Effector CD4-positive, alpha-beta T cell (primary cell): ENCODE measurements at places on chromosomes 13 and 19.

- peak; percentile 6 for DNase-seq
Measured at GRCh38 chr13:28659621-28659970, 666 bp downstream of the POMP start.

- no peak for DNase-seq
Measured at GRCh38 chr13:21025539-21025938, 35.8 kb downstream of the LATS2 start.

DNA sequence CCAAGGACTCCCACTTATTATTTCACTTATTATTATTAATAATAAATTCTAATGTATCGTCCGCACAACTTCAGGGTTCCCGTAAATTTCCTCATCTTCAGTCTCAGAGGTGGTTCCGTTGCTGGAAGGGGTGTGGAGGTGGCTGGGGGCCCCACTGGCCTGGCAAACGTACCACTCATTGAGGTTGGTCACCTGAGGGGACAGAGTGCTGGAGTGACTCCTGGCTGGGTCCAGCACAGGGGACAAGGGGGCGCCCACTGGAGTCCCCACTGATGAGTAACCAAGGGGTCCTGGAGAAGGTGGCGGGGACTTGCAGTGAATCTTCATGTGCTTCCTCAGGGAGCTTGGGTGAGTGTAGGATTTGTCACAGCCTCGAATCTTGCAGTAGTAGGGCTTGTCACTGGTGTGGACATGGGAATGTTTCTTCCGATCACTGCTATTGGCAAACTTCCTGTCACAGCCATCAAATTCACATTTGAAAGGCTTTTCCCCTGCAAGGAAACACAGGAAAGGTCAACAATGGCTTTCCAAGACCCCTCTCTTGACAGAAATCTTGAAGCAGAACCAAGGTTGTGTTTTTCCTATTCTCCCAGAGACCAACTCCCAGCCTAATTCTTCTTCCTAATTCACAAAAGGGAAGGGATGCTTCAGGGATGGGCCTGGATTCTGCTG is 6.1 kb downstream of the ZIC5 start:
- no peak for DNase-seq

DNA sequence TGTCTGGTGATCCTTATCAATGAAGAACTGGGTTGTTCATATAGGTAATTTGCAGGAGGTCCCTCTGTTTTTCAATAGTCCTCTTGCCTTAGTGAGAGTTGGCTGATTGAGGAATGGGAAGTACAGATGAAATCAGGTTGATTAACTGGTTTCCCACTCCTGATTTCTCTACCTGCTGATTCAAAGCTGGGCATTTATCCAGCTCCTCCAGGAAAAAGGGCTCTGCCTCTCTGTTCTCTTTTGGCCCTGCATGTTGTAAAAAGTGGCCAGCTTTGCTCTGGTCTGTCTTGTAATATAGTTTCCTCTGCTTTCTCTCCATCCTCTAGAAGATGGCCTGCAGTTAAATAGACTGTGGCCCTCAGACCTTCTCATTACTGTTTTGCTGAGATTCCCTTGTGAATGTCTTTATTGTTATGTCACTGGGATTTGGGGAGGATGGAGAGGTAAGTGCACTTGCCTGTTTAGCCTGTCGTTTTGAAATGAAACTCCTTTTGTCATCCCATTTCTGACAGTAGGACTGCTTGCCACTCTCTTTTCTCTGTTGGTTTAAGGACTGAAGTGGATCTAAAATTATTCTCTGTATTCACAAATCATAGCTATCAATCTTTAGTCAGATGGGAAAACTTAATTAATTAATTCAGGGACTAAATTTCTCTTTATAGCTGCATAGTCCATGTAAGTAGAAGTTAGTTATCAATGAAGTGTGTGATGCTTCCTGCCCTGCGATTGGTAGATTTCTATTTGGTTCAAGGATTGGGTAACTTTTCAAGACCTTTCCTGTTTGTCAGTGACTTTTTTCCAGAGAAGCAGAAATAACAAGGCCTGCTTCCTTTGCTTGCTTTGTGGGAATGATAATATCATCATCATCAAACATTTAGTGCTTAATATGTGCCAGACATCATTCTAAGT is 28.5 kb downstream of the GARRE1 start:
- no peak for DNase-seq

DNA sequence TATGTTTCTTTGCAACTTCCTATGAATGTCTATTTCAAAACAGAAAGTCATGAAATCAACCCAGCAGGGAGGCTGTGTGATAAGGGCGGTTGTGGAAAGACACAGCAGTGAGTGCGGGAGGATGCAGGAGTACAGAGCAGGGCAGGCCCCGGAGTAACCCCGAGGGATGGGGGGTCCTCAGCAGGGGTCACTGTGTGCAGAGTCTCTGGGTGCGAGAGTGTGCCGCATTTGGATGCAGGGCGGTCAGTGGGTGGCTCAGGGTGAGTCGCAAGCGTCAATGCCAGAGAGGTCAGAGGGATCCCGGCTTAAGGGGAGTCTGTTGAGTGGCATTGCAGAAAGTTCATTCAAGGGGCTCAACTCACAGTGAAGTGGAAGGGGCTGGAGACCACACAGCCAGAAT is 147.8 kb downstream of the STK24 start:
- DNase-seq: no peak

GRCh38 chr13:82962397-82962796 is 919.9 kb downstream of the SLITRK1 start:
- DNase-seq: no peak

DNA sequence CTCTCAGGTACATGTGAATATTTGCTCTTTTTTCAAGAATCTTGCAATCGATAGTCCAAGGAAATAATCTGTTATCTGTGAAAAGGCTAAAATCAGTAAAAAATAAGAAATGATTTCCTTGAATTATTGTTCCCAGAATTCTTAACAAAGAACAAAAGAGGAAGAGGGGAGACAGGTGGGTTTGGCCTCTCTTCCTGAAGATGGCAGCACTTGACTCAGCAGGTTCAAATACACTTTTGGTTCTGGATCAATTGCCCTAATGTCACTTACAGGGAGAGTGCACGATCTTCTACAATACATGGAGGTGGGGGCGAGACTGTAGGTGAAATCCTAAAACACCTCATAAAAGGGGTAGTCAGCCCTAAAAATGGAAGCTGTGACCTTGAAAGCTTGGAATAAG is 358.7 kb downstream of the IRS2 start:
- DNase-seq: no peak

DNA sequence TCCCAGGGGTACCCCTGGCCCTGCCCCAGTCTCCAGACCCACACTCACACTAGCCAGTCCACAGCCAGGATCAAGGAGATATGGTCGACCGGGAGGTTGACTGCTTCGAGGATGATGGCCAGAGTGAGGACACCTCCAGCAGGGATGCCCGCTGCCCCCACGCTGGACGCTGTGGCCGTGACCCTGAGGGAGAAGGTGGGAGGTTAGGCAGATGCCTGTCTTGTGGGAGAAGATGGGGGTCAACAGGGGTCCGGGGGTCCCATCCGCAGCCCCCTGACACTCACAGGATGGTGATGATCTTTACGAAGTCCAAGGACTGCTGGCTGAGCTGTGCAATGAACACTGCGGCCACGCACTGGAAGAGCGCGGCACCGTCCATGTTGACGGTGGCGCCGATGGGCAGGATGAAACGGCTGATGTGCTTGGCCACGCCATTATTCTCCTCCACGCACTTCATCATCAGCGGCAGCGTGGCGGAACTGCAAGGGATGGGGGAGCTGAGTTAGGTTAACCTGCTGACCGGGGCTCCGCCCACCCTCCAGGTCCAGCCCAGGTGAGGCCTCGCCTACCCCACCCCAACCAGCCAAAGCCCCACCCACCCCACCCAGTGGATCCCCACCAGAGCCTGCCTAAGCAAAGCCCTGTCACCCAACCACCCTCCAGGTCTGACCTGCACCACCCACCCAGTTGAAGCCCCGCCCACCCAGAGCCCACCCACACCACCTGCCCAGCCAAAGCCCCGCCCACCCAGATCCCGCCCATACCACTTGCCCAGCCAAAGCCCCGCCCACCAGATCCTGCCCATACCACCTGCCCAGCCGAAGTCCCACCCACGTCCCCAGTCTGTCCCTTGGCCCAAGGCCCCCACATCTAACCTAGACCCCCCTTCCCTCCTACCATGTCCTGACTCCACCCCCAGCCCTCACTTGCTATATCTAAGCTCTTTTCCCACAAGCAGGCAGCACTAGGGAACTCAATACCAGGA is 11.2 kb downstream of the SLC1A5 start:
- DNase-seq: no peak

DNA sequence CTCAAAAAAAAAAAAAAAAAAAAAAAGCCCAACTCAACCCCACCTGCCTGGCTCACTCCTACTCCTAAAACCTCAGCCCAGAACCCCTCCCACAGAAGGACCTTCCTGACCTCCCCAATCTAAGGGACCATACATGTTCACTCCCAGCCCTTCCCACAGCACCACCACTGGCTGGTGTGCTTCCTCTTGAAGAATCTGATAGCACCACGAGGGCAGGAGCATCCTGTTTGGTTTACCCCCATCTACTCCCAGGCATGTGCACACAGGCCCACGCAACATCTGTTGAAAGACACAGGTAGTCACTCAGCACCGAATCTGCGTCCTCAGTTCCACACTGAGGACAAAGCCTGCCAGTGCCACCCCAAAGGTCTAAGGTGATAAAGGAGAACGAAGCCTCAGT is 8.2 kb downstream of the LATS2 start:
- DNase-seq: no peak

- DNase-seq: no peak
Measured at GRCh38 chr13:100541897-100542825, 46.4 kb downstream of the GGACT start.

DNA sequence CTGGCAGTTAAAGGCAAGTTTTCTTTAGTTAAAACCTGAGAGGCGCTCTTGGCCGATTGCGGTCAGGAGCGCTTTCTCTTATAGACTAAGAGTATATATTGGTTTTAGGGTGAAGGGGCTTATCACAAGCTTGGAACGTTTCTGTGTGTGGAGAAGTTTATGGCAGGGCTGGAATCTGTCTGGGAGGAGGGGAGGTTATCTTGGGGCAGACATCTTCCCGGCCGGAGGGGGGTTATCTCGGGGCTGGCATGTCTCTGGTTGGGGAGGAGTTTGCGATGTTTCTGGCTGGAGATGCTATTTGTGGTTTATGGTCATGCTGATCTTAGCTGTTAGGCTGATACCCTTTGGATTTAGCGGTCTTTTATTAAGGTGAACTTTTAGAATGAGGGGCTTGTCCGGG is 18.3 kb downstream of the KDM4B start:
- DNase-seq: no peak

GRCh38 chr13:84430446-84430845 is 548.2 kb upstream of the SLITRK1 start:
- no peak for DNase-seq

DNA sequence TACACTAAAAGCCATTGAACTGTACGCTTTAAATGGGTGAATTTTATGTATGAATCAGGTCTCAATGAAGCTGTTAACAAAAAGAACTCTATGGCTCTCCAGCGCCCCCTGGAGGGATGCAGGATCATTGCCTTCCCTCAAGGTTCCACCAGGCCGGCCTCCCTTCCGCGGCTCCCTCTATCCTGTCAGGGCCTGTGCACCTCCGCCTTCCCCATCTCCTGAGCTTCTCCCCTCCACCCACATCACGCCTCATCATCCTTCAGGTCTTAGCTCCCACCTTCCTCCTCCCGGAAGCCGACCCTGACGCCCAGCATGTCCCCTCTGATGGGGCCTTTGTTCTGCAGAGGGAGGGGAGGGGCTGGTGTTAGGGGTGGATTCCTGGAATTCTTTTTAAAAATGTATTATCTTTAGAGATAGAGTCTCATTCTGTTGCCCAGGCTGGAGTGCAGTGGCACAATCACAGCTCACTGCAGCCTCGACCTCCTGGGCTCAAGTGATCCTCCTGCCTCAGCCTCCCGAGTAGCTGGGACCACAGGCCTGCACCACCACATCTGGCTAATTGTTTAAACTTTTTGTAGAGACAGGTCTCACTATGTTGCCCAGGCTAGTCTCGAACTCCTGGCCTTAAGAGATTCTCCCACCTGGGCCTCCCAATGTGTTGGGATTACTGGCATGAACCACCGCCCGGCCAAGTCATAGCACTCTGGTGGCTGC is 27.7 kb downstream of the MEIS3 start:
- peak; percentile 79 for DNase-seq

DNA sequence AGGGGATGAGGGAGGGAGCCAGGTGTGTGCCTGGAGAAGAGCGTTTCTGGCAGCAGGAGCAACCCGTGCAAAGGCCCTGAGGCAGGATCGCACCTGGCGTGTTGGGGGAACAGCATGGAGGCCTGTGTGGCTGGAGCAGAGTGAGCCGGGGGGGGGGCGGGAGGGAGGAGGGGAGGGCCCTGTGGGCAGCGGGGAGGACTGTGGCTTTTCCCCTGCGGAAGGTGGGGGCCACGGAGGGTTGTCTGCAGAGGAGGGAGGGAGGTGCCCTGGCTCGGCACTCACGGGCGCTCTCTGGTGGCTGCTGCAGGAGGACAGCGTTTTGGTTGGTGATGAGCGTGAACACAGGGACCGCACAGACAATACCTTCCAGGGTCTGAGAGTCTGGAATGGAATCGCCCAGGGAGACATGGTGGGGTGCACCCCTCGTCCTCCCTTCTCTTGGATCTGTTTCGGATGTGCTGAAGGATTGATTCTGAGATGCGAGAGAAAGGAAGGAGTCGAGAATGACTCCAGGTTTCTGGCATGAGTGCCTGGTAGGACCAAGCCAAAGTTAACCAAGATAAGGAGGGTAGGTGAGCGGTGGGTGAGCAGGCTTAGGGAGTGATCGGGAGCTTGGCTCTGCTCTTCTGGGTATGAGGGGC is 6.5 kb downstream of the RAB11B start:
- DNase-seq: peak; percentile 60

- no peak for DNase-seq
Measured at GRCh38 chr13:80265348-80265747, 75.6 kb downstream of the SPRY2 start.

DNA sequence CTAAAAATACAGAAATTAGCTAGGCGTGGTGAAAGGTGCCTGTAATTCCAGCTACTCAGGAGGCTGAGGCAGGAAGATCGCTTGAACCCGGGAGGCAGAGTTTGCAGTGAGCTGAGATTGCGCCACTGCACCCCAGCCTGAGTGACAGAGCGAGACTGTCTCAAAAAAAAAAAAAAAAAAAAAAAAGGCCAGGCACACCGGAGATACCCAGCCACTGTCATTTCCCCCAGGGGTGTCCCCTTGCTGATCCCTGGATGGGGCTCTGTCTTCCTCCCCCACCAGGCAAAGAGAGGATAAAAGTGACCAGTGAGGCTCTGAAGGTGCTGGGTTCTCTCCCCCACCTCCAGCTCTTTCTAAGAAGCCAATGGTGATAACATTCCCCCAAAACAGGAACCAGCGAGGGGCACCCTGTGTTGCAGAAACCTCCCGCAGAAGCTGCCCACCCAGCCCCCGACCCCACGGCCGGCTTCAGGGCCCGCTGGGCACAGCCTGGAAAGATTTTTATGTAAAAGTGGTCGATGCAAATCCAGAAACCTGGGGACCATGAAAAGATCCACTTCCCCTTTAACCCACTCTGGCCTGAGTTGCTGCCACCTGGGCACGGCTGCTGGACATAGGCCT is 61.4 kb upstream of the KLF2 start:
- DNase-seq: no peak

- no peak for DNase-seq
Measured at GRCh38 chr13:93472296-93472695, 245.7 kb downstream of the GPC6 start.

DNA sequence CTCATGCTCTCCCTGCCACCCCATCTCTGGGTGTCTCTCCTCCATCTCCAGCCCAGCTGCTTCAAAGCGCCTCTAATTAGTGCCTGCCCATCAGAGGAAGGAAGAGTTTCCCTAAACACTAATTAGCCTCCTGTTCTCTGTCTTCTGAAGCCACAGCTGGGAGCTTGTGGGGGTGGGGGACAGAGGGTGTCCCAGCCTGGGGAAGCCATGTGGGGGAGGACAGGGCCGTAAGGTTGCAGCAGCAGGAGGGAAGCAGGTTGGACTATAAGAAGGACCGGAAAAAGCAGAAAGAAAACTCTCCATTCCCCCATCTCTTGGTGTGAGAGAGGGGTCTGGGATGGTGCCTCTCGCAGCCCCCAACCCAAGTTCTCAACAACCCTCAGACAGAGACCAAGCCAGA is 26.2 kb downstream of the SLC8A2 start:
- no peak for DNase-seq
